Left renal pelvis (tissue), 4 donors: ENCODE measurements at places on chromosomes 4 and X. TPM values are rescaled to one million over a fixed set of nuclear protein-coding genes. Genes with fewer than 3 reads are reported as not detected.

The GPR82 gene
- not detected for polyA plus RNA-seq

The SLC2A9 gene
- polyA plus RNA-seq: 9.6 TPM

The SPANXD gene
- polyA plus RNA-seq: not detected

The NOX1 gene
- 0.48 TPM for polyA plus RNA-seq

The NXT2 gene
- polyA plus RNA-seq: 16.0 TPM

The MAGIX gene
- polyA plus RNA-seq: 3.7 TPM

The XAGE2 gene
- polyA plus RNA-seq: not detected

The RRH gene
- 0.26 TPM for polyA plus RNA-seq

The PTTG2 gene
- not detected for polyA plus RNA-seq

The TCEAL4 gene
- polyA plus RNA-seq: 151 TPM

The VCX2 gene
- polyA plus RNA-seq: not detected

The TRO gene
- 157 TPM for polyA plus RNA-seq

The MAD2L1 gene
- polyA plus RNA-seq: 55.7 TPM

The MAGED2 gene
- polyA plus RNA-seq: 747 TPM

The SCML1 gene
- polyA plus RNA-seq: 22.3 TPM

The DRD5 gene
- not detected for polyA plus RNA-seq

The CENPVL2 gene
- 0.34 TPM for polyA plus RNA-seq

The COL25A1 gene
- polyA plus RNA-seq: 12.5 TPM

The TCEAL7 gene
- polyA plus RNA-seq: 40.0 TPM

The HAND2 gene
- 0.64 TPM for polyA plus RNA-seq

The UGT2B10 gene
- polyA plus RNA-seq: 0.76 TPM
